ENCODE measurements at places on chromosomes 6 and 20.

- no peak for DNase-seq
Observed at GRCh38 chr6:136647363-136647852, 97.2 kb upstream of the MAP7 start.

GRCh38 chr6:138782243-138782642, 8.7 kb downstream of the CCDC28A start:
- no peak for DNase-seq

- no peak for DNase-seq
Observed at GRCh38 chr6:157751547-157752200, 71.4 kb upstream of the SNX9 start.

DNA sequence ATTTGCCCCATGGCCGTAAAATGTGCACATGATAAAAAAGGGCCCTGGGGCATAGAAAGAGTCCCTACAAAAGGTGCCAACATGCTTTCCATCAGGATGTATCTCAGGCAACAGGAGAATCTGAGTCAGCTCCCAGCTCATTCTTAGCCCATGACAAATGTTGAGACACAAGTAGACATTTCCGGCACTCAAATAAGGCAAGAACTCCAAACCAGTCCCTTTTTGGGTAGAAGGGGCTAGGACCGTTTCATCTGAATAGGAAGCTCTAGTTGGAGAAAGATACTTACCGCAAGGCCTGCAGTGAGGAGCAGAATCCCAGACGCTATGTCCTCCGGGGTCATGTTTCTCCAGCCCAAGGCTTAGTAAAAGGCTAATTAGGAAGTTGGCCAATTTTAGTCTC, 261.0 kb upstream of the RIN2 start:
- DNase-seq, result no peak

- DNase-seq, result no peak
Observed at GRCh38 chr20:6783752-6784151, 16.3 kb downstream of the BMP2 start.

- DNase-seq, result no peak
Observed at GRCh38 chr6:82687855-82688254, 324.2 kb downstream of the TPBG start.

- peak; percentile 42 for DNase-seq
Observed at GRCh38 chr6:92779746-92780145, 639.6 kb downstream of the EPHA7 start.

DNA sequence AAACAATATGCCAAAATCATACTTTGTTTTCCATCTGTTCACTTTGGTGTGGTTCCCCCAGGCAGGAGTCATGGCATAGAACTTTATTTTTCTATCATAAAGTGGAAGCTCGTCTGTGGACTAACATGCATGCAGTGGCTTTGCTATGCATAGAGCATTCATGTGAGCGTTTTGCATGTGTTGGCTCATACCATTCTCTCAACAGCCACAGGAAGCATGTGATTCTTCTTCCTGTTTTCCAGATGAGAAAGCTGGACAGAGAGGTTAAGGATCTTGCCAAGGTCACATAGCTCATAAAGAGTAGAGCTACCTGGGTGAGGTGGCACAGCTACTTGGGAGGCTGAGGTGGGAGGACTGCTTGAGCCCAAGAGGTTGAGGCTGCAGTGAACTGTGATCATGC, 123.4 kb upstream of the HDGFL1 start:
- DNase-seq, result no peak

DNA sequence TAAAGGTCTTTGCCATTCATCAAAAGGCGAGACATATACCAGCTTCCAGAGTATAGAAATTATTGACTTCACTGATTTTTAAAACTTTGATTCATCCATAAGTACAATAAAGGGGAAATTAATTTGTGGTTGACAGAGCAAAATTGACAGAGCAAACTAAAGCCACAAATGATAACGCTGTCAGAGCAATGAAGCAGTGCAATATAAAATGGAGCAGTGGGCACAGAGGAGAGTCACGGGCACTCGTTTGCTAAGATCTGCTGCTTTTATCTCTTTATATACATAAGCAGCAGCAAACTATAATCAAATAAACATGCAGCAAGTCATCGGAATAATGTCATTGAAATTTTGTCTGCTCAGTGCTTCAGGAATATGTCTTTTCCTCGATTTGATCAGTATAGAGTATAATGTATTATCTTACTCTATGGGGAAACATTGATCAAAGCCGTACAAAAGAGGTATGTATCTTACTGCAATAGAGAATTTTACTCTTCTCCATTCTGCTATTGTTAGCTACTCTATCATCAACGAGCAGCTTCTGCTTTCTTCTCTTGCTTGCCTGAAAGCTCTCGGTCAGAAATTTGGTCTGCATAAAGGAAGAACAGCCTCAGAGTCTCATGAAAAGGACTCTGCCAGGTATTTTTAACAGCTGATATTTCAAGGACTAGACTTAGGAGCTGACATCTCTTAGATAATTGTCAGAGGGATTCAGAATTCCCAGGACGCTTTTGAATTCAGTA, 546.0 kb upstream of the ARID1B start:
- DNase-seq, result no peak

GRCh38 chr6:125812394-125813292, 21.9 kb downstream of the NCOA7 start:
- no peak for DNase-seq

DNA sequence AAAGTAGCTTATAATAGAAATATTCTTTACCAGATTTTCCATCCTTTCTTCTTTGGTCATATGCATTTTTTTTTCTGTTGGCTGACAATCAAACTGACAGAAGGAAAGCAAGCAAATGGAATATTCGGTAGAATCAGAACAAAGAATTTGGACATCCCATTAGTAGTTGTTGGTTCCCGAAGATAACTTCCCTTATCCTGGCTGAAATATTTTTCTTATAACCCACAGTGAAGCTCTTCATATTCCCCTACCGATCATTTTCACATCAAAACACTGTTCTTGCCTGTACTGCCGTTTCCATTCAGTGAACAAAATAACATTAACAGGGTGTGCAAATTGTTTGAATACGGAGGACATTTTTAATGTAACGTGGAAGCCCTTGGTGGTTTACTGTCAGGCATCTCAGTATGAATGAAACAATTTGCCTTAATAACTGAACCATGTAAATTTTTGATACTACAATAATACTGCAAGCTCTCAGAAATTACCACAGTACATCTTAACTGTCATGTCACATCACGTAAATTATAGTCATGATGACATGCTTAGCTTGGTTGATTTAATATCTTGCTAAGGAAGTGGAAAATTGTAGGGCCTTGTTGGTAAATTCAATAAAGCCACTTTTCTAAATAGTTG, 311.5 kb downstream of the LAMA2 start:
- no peak for DNase-seq

DNA sequence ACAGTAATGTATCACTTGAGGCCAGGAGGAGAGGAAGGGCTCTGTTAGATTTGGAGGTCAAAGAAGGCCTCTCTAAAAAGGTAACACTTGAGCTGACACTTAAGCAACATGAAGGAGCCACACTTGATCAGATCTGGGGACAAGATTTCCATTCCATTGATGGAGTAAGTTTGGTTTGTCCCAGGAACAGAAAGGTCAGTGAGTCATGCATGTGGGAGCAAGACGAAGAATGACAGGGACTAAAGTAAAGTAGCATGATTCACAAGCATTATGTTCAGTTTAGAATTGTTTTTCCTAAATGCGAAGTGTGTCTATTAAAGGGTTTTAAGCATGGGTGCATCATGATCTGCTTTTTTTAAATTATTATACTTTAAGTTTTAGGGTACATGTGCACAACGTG, 47.4 kb downstream of the COL21A1 start:
- no peak for DNase-seq

DNA sequence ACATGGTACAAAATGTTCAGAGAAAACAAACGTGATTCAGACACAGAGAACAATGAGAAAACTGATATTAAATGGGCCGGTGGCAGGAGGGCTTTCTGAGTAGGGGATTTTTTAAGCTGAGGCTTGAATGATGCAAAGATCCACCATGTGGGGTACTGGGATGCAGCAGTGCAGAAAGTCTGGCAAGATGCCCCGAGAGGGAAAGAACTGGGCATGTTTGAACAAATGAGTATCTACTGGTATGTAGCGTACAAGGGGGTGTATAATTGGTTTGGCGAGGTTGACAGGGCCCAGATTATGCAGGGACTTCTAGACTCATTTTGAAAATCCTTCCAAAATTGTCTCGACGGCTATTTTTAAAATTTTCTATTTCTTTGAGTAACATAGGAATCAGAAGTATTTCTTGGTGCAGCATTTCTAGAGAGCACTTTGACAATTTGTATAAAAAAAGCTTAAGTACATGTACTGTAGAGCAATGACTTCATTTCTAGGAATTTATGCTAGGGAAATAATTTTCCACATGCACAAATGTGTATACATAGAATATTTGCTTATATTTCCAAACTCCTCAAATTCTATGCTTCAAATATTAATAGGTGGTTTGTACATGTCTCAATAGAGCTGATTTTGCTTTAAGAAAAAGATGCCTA, 119.6 kb upstream of the DOK5 start:
- no peak for DNase-seq

- DNase-seq, result no peak
Observed at GRCh38 chr6:56510984-56511531, 131.6 kb downstream of the DST start.

DNA sequence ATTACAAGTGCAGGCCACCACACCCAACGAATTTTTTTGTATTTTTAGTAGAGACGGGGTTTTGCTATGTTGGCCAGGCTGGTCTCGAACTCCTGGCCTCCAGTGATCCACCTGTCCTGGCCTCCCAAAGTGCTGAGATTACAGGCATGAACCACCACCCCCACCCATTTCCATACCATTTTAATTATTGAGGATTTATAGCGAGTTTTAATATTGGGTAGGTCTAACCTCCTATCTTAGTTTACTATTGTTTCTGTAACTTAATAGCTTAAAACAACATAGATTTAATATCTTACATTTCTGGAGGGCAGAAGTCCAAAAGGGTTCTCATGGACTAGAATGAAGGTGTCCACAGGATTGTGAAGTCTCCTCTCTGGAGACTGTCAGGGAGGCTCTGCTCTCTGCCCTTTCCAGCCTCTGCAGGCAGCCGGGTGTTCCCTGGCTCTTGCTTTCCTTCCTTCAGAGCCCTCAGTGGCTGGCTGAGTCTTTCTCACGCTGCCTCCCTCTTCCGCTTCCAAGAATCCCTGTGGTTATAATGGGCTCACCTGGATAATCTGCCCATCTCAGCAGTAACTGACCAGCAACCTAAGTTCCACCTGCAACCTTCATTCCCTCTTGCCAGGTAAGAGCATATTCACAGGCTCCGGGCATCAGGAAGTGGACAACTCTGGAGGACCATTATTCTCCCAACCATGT, 18.6 kb upstream of the BCAS4 start:
- no peak for DNase-seq

DNA sequence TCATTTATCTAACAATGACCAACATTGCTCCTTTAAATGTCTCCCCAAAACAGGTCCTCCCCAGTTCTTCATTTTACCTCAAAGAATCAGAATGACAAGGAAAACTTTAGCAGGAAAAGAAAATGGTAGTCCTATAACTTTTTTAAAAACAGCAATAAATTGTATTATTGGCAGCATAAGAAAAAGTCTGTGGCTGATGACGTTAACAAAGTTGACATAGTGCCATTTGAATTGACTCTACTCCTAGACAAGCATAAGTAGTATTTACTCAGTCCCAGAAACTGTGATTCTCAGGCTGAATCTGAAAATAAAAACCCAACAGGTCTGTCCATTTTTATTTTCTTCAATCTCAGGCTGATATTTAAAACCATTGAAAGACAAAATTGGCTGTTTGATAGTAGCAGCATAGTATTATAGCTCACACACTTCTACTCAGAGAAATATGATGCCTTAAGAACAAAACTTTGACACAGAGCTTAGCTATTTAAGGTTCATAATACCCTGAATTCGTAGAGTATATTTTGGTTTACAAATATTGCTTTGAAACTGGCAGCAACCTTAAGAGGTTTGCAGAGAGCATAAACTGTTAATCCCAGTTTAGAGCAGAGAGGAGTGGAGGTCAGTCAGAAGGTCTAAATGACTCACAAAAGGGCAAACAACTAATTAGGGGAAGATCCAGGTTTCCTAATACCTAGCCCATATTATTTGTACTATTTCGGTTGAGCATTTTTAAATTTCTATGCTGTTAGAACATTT, 35.0 kb upstream of the TENT5A start:
- DNase-seq, result no peak

DNA sequence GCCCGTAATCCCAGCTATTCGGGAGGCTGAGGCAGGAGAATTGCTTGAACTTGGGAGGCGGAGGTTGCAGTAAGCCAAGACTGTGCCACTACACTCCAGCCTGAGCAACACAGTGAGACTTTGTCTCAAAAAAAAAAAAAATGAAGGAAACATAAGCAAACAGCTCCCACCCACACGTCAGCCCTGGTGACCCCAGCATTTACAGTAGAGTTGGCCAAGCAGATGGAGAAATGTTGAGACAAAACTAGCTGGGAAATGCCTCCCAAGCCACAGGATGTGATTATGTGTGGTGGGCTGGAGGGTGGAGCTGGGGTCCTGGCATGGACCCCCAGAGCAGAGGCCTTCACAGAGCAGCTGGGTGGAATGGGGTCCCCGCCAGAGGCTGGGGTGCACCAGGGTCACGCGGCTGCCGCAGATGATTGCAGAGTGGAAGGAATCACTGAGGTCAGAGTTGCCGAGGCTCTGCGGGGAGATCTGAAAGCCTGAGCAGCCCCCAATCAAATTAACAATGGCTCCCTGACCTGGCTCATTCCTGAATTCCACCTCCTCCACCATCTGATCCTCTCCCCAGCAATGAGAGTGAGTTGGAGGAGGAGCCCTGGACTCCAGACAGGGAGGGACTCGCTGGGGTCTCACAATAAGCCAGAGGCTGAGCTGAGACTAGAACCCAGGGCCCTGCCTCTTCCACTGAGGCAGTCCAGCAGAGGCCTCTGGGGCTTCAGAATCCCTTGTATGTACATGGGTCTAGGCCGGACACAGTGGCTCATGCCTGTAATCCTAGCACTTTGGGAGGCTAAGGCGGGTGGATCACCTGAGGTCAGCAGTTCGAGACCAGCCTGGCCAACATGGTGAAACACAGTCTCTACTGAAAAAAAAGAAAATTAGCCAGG, 34.7 kb upstream of the TGM2 start:
- no peak for DNase-seq

Data from NCI-H1092 (cell line).